ENCODE measurements at places on chromosomes 1 and 21.

DNA sequence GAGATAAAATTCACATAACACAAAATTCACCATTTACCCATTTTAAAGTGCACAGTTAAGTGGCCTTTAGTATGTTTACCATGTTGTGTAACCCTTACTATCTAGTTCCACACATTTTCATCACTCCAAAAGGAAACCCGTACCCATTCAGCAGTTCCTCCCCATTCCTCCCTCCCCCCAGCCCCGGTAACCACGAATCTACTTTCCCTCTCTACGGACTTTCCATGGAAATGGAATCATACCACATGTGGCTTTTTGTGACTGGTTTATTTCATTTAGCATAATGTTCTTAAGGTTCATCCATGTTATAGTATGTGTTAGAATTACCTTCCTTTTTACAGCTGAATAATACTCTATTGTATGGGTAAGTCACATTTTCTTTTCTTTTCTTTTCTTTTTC is 10.9 kb downstream of the DOP1B start:
- ATAC-seq = no peak

DNA sequence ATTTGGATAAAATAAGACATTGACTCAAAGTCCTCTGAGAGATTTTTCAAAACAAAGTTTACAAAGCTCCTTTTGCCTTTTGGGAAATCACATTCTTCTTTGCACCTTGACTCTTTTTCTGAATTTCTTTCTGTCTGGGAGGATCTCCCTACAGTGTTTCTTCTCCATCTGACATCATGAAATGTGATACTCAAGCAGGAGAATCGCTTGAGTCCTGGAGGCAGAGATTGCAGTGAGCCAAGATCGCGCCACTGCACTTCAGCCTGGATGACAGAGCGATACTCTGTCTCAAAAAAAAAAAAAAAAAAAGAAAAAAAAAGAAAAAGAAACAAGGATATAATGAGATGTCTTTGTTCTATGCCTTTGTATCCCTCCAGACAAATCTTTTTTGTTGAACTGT is 13.3 kb upstream of the GRIK1 start:
- ATAC-seq = no peak

DNA sequence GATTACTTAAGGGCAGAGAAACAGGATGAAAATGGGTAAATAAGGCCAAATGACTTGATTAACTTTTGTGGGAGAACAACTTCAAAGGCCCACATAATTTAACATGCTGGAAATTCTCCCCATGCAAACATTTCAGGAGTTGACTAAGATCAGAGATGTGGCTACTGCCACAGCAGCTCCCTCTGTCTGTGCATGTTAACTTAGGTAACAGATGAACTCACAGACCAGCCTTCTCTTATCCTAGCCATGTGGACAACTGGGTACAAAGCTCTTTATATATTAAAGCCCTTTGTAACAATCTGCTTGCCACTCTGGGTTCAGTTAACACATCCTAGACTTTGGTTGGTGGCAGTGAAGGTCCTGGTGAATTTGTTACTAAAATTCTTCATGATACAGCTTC is 33.2 kb downstream of the BEND5 start:
- no peak for ATAC-seq

- ATAC-seq = no peak
Measured at GRCh38 chr1:232077809-232078208, 451.2 kb downstream of the DISC1 start.

DNA sequence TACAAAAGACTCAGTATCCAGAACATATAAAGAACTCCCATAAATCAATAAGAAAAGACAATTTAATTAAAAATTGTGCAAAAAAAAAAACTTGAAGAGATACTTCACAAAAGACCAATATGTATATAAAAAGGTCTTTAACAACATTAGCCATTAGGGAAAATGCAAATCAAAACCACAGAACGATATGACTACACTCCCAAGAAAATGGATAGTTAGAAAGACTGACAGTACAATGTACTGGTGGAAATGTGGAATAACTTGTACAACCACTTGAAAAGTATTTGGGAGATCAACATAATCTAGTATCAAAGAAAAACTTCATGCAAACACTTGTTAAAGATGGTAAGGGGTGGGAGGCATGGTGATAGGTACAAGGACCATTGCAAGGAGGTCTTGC is 3.9 kb upstream of the CLCA1 start:
- no peak for ATAC-seq

- ATAC-seq = no peak
Measured at GRCh38 chr1:91559838-91560565, 59.4 kb downstream of the CDC7 start.

DNA sequence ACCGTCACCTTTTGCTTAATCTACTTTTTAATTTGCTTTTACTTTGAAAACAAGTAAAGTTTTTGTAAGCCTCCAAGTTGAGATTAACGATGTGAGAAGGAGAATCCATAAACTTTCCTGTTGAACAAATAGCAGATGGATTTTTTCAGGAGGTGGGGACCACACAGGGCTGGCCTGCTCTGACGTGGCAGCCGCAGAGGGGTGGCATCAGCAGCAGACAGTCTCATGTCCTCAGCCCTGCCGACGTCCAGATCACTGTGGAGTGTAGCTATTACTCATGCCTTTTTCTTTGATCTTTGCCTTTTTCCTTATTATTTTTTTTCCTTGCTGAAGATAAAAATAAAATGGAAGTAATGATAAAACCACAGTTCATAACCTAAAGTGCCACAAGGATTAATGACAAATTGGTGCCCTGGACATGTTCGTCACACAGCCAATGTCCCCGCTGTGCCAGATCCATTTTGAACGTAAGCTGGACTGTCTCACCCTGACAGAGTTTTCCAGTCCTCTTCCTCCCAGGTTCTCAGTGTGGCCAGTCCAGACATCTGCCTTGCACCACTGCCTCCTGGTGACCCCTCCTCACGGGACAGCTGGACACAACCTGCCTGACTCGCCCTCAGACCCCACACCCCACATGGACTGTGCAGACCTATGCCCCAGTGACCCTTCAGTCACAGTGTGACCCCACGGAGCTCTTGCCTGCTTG is 15.4 kb upstream of the ZBTB21 start:
- 0 out of 3 replicates have a peak, but pooled peaks have one; percentile 40 for ATAC-seq

DNA sequence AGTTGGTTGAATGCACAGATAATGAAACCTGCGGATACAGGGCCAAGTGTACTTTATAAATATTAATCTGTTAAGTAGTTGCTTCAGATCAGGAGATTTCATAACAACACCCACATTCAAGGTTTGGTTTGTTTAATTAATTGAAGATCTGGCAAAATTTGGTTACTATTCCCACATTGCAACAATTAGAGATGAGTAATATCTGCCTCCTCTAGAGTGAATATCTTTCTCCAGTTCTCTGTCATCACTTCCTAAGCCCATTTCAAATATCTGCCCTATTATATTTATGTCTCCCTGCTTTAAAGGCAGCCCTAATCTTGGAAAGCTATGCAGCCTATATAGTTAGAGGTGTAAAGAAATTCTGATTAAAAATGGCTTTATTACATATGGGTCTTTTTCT is 61.4 kb downstream of the PPP2R5A start:
- ATAC-seq = no peak

DNA sequence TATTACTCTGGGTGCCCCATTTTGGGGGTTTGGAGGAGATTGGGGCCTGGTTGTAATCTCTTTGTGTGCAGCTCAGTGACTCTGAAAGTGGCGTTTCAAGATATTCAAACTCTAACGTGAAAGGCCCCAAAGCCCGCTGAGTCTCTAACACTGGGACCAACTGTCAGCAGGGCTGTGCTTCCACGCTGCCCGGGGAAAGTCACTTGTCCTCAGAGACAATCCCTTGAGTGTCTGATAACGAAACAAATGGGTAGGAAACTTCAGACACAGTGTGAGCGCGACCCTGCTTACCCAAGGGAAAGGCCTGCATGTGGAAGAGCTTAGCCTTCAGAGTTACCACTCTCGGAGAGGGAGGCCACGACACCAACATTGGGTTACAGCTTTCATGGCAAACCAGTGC is 837 bp downstream of the UBASH3A start:
- no peak for ATAC-seq

- no peak for ATAC-seq
Measured at GRCh38 chr1:207020065-207020708, 12.4 kb downstream of the C1orf116 start.

DNA sequence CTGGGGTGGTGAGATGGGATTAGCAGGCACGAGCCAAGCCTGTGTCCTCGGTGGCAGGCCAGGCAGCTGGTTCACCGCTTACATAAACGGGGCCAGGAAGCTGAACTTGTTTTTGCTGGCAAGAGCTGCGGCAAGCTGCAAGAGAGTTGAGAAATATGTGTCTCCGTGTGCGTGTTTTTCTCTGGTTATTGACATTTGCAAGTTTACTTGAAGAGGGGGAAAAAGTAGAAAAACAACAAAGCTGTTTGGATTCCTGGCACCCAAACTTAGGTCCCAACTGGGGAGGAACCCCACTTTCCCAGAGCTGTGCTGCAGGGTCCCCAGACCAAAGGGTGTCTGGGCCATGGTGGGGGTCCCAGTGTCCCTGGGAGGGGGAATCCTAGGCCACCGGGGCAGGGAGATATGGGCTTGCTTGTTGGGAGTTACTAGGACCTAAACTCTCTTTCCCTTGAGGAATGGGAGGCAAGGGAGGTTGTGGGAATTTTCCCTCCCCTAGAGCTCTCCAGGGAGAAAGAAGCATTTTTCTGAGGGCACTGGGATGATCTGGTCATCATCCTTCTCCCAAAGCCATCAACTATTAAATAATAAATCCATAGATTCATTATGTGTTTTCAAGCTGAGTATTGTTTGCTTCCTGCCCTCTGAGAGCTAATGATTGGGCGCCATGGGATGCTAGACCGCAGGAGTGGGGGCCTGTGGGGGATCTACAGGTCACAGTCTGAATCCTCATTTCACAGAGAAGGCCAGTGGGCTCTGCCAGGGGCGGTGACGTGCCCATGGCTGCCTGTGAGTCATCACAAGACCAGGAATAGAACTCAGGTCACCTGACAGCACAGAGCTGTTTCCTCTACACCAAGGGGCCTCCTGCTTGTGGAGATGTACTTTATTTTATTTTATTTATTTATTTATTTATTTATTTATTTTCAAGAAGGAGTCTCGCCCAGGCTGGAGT is 14.8 kb downstream of the IL6R start:
- peak; percentile 89 for ATAC-seq

- ATAC-seq = no peak
Measured at GRCh38 chr1:82567348-82567747, 766.6 kb downstream of the ADGRL2 start.

DNA sequence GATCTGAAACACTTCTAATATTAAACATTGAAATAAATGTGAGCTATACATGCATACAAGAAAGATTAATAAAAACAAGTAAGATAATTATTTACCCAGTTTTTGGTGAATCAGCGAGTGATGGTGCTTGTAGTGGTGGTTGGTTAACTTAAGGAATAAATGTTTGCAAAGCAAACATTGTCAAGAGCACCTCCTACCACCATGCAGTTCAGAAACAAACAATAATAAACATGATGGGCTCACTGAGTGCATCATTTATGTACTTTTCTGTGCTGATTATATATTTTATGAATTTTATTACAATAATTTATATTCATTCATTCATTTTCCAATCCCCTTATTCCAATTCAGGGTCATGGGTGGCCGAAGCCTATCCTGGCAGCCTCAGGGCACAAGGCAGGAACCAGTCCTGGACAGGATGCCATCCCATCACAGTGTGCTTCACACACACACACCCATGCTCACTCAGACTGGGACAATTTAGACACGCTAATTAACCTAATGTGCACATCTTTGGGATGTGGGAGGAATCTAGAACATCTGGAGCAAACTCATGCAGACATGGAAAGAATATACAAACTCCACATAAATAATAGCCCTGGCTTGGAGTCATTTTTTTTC is 57.8 kb downstream of the ZMYM4 start:
- ATAC-seq = no peak

- ATAC-seq = no peak
Measured at GRCh38 chr1:248791010-248791409, 34.7 kb downstream of the SH3BP5L start.

- ATAC-seq = no peak
Measured at GRCh38 chr1:221521686-221522085, 220.2 kb downstream of the DUSP10 start.

DNA sequence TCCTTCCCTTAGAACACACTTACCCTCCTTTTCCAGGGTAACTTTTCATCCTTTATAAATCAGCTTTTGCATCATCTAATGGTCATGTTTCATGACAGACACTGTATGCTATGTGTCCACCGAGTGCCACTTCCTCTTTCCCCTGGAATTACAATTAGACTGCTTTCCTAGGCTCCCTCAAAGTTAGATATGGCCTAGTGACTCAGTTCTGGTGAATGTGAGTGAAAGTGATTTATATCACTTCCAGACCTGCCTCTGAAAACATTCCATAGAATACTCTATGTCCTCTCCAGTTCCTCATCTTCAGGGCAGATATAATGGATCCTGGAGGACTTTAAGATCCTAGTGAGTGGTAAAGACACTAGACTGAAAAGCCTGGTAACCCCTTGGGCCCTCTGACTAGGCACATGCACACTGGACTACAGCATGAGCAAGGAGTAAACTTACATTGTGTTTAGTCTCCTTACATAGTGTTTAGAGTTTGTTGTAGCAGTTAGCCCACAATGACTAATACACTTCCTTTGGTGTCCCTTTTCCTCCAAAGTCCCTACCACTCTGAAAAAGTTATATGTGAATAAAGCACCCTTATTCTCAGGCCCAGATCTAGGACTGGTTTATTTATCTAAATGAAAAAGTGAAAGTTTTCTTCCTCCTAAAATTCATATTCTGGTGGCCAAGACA is 59.3 kb downstream of the GPR88 start:
- ATAC-seq = peak; percentile 91

- ATAC-seq = no peak
Measured at GRCh38 chr21:16550917-16551741, 821.3 kb downstream of the USP25 start.

DNA sequence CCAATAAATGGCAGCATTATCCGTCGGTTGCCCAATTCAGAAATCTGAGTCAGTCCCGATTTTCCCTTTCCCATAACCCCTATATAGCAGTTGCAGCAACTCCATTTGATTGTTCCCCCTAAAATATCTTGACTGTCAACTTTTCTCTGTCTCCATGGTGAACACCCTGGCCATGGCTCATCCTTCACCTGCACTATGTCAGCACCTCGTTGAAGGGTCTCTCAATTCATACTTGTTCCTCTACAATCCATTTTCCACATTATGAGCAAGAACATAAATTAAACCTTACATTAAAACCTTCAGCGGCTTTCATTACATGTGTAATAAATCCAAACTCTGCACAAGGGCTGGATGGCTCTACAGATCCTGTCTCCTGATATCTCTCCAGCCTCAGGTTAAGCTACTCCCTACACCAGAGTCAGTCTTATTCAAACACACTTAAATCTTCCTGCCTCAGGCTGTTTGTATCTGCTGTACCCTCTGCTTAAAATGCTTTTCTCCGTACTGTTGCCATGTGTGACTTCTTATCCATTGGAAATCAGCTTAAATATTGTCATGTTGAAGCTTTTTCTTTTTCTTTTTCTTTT is 87.3 kb downstream of the BACH1 start:
- ATAC-seq = no peak

DNA sequence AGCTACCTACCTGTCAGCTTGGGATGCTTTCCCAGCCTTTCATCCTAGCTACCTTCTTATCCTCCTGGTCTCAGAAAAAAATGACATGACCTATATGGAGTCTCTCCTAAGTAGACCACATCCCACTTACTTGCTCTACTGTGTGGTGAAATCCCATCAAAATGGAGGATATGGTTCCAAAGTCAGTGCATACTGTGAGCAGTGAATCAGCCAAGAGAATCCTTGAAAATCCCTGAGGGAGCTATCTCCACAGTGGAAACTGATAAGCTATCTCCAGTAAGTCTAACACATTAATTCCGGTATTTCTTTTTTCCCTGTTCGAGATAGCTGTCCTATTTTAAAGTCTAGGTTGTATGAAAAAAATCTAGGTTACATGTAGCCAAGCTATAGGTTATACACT is 189.7 kb downstream of the FGGY start:
- ATAC-seq = no peak
